HepG2 (cell line): ENCODE measurements at places on chromosomes 6 and 20. TPM values are rescaled to one million over a fixed set of nuclear protein-coding genes. Genes with fewer than 3 reads are reported as not detected.

- no peaks in the 10 kb centered on the region for H3K36me3 ChIP-seq
- H3K4me1 ChIP-seq = no peaks in the 10 kb centered on the region
- H3K27me3 ChIP-seq = no peaks in the 10 kb centered on the region
- no peak overlapping the region for H3K27ac ChIP-seq
- DNase-seq = no peak
Measured at GRCh38 chr6:22350109-22350508, 53.3 kb upstream of the PRL start.

DNA sequence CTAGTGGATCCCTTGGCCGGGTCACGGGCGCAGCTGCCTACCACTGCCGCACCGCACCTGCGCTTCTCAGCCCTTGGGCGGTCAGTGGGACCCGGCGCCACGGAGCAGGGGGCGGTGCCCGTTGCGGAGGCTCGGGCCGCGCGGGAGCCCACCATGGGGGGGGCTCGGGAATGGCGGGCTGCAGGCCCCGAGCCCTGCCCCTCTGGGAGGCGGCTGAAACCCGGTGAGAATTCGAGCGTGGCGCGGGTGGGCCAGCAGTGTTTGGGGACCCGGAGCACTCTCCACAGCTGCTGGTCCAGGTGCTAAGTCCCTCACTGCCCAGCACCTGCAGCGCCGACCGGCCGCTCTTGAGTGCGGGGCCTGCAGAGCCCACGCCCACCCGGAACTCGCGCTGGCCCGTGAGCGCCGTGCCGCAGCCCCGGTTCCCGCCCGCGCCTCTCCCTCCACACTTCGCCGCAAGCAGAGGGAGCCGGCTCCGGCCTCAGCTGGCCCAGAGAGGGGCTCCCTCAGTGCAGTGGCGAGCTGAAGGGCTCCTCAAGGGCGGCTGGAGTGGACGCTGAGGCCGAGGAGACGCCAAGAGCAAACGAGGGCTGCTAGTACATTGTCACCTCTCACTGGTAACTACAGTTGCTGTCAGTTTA, 120.5 kb upstream of the TMEM170B start:
- H3K4me1 ChIP-seq = peaks cover 73% of the 10 kb centered on the region
- H3K36me3 ChIP-seq = no peaks in the 10 kb centered on the region
- H3K27ac ChIP-seq = peak overlapping the region; percentile 42

DNA sequence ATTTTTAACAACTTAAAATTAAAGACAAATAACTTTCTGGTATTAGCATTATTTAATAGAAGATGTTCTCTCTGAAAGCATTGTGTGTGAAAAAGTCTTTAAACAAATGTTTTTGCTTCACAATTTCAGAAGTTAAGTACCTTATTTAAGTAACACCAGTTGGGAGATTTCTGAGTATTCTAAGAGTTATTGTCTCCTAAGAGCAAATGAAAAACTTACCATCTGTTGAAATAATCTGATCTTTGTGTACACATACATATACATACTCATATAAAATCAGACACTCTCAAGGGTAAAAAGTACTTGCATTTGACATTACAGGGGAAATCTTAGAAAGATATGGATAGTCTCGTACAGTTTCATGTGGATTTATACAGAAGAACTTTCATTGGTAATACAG, 2.4 kb downstream of the BTBD3 start:
- H3K27ac ChIP-seq = no peak overlapping the region
- H3K27me3 ChIP-seq = no peaks in the 10 kb centered on the region
- no peak overlapping the region for H3K4me3 ChIP-seq

- peak overlapping the region; percentile 91 for H3K4me3 ChIP-seq
- no peaks in the 10 kb centered on the region for H3K27me3 ChIP-seq
- H3K4me1 ChIP-seq = peaks cover 51% of the 10 kb centered on the region
Measured at GRCh38 chr20:10672624-10673127, 1.1 kb downstream of the JAG1 start.

Gene IYD
- 0.01 TPM in 2 replicates for polyA plus RNA-seq

Gene RSPO4
- polyA plus RNA-seq = not detected in 2 replicates

Gene BPIFA2
- polyA plus RNA-seq = not detected in 2 replicates

Gene LTA
- polyA plus RNA-seq = 0.09 TPM in 1 of 2 replicates, not detected in the other
